ENCODE measurements at places on chromosomes 12 and 14.

DNA sequence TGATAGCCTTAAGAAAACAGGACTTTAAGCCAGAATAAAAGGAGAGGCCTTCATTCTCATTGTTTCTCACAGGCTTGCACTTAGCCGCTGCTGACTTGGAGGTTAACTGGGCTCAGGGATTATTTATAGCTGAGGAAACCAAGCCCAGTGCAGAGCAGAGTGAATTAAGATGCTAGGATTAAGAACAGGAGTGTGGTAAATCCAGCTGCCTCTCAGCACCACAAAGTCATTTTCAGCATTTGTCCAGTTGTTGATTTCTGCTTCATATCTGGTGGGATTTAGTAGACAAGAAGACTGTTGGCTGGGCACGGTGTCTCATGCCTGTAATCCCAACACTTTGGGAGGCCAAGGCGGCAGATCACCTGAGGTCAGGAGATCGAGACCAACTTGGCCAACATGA lies 14.3 kb upstream of the KRT73 start:
- DNase-seq = no peak

- no peak for DNase-seq
These were observed 1381.7 kb upstream of the SEL1L start for GRCh38 chr14:82915381-82915780.

DNA sequence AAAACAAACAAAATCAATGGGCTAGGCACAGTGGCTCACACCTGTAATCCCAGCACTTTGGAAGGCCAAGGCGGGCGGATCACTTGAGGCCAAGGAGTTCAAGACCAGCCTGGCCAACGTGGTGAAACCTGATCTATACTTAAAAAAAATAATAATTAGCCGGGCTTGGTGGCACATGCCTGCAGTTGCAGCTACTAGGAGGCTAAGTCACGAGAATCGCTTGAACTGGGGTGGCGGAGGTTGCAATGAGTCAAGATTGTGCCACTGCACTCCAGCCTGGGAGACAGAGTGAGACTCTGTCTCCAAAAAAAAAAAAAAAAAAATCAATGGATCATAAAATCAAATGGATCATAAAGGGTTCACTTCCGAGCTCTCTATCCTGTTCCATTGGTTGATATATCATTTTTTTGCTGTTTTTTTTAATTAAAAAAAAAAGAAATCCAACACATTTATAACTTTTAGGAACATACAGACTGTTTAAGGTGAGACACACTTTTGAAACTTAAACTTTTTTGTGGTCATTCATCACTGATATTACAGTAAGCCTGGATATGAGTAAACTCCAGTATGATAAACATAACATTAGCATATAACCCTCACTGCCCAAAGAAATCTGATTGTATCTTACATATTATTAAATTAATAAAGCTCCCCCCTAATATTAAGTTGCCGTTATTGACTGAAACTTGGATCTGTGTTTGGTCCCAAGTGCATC lies 22.1 kb downstream of the MOK start:
- DNase-seq = no peak

- no peak for DNase-seq
These were observed 95.2 kb downstream of the KCNA5 start for GRCh38 chr12:5138845-5139244.

GRCh38 chr14:75702122-75702521 lies 41.1 kb downstream of the TTLL5 start:
- no peak for DNase-seq

- DNase-seq = no peak
These were observed 248.5 kb upstream of the FBXO33 start for GRCh38 chr14:39680777-39681176.

DNA sequence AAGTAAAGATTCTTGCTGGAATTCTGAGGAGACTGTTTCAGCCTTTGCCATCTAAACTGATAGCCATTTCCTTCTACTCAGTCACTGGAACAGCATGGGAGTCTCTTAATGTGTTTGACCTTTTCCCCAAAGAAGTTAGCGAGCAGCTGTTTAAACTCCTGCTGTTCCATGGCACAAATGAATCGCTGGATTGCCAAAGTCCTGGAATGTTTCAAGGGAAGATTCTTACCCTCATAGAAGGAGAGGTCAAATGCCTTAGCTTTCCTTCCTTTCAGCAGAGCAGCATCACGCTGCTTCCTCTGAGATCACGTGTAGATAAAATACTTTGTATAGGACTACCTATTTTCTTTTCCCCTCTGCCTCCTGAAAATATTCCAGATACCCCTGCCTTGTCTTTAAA lies 10.5 kb upstream of the NR2C1 start:
- DNase-seq = no peak

GRCh38 chr12:26699237-26699636 lies 133.8 kb downstream of the ITPR2 start:
- DNase-seq = no peak

GRCh38 chr14:71625175-71625574 lies 307.1 kb upstream of the RGS6 start:
- DNase-seq = no peak

DNA sequence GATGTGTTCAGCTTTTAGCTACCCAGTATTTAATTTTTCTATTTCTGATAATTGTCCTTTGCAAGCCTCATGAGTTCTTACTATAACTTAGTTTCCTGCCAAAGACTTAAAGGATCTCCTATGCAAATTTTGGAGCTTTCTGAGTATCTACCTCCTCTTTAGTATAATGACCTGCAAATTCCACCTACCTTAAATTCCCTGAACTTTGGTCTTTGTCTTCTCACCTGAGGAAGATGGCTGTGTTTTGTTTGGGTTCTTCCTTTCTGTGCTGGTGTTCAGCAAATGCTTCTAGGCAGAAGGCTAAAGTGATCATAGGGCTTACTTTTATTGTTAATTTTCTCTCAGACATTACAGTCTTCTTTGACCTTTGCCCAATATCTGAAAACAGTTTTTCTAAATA lies 142.8 kb downstream of the FUT8 start:
- DNase-seq = no peak

DNA sequence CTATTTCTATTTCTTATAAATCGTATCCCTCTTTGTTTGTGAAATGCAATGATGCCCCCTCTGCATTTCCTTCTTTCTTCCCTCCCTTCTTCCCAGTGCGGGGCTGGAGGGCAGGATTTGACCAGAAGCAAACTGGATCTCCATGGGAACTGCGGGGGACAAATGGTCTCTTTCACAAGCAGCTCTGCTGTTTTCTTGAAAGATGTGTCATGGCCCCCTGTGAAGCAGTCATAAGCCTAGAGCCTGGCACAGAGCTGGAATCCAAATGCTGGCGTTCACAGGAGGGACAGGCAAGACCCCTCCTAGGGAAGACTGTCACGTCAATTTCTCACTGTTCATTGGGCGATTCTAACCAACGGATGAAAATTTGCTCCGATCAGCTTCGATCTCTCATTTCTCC lies 203.5 kb upstream of the NOS1 start:
- DNase-seq = no peak

- DNase-seq = no peak
These were observed 38.0 kb upstream of the EIF5 start for GRCh38 chr14:103296007-103296406.

GRCh38 chr12:89386138-89386537 lies 33.8 kb upstream of the DUSP6 start:
- DNase-seq = no peak

DNA sequence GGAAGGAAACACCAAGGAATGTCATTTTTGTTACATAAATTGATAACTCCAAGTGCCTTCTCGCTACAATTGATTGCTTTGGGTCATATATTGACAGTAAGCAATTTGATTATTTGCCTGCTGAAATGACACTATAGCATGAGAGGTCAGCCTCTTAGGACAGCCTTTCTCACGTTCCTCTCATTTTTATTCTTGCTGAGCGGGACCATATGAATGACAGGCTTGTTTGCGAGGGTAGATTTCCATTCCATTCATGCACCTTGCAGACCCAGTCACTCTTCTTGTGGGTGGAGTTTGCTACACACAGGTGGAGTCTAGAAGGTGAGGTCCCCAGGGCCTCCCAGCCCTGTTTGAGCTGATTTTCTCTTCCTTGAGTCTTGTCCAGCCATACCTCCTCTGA lies 27.3 kb downstream of the DAAM1 start:
- DNase-seq = no peak

GRCh38 chr14:77660754-77661153 lies 44.3 kb upstream of the SPTLC2 start:
- no peak for DNase-seq

DNA sequence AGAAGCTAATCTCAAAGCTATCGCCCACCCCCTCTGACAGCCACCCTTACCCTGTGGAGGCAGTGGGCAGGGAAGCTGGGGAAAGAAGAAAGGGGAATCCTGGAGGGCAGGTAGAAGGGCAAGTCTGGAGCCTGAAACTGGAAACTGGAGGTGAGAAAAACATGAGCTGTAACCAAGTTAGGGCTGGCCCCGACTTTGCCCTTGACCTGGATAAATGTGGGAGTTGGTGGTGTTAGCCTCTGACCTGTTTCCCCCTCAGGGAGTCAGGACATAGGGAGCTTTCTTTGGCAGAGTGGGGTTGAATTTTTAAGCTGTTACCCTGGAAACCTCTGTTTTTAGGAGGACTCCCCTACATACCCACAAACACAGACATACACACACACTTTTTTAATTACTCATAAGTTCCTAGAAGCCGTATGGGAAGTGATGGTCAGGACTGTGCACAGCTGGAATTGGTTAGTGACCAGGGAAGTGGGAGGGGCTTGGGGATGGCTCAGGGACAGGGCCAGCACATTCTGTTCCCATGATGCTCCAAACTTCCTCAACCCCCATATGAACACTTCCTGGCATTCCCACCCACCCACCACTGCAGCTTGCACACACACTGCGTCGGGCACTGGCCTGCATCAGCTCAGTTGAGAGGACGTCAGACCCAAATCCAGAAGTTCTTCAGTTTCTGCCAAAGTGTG lies 5.0 kb upstream of the MMP19 start:
- DNase-seq = no peak

- DNase-seq = no peak
These were observed 128.3 kb downstream of the AACS start for GRCh38 chr12:125193376-125194152.

DNA sequence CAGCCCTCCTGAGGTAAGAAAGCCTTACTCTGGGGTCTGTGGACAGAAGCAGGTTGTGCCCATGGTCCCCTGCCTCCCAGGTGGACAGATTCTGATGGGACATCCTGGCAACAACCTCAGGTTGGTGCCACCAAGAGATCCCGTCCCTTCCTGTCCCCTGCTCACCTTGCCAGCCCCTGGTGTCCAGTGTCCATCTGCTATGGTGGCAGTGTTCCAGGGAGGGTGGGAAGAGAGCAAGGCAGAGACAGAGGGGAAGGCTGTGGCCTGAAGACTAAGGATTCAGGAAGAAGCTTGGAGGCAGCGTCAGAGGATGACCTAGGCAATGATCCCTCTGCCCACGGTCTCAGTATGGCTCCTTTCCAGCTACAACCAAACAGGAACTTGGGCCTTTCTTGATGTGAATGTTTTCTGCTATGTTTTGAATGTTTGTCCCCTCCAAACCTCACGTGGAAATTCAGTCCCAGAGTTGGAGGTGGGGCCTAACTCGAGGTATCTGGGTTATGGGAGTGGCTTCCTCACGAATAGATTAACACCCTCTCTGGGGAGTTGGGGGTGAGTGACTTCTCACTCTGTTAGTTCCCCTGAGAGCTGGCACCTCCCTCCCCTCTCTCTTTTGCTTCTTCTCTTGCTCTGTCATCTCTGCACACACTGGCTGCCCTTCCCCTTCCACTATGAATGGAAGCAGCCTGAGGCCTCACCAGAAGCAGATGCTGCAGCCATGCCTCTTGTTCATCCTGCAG lies 26.9 kb downstream of the IQSEC3 start:
- DNase-seq = no peak

DNA sequence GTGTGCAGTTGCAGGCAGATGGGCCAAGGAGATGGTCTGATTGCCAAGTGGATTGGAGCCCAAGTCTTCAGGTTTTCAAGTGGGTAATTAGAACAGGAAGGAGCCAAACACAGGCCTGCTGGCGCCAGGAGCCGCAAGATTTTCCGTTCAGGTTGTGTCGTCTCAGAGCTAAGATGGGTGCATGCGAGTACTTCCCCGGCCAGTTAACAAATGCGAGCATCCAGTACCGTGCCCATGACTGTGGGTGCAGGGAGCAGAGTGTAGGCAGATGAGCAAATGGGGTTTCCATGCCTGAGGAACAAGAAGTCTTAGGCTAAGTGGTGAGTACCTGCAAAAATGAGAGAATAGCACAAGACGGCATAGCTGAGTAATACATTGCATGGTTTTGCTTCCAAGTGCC lies 90.5 kb downstream of the CHST11 start:
- no peak for DNase-seq

GRCh38 chr12:127780881-127781280 lies 486.1 kb upstream of the TMEM132C start:
- DNase-seq = no peak

DNA sequence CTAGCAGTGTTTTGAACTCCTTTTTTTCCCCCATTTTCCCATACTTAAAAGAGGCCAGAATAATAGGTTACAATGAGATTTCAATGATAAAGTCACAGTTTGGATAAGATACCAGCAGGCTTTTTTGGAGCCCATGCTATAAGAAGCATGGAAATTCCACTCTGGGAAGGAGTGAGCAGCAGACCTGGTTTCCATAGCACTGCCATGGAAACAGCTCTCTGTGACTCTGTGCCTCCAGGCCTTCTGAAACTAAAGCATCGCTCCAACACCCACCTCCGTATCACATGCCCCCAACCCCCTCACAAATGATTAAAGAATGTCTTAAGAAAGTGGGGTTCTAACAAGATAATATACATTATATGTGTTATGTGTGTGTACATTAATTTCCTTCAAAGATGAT lies 165.0 kb downstream of the GRIN2B start:
- DNase-seq = no peak

DNA sequence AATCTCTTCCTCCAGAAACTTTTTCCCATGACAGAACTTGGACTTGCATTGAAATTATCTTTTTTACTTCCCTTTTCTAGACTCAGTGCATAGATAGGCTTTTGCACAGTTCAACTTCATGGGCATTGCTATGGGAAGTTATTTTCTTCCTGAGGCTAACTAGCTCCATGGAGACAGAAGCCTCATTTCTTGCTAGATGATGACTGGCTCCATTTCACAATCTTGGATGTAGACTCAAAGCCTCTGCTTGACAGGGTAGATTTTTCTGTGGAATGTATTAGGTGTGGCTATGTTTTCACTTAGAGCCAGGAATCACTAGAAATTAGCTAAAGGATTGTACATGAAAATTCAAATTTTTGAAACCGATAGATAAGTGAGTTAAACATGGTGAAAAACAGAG lies 884.1 kb upstream of the MGAT4C start:
- DNase-seq = no peak

GRCh38 chr14:93804654-93805053 lies 16.4 kb upstream of the PRIMA1 start:
- no peak for DNase-seq

- DNase-seq = no peak
These were observed 98.8 kb upstream of the CCDC175 start for GRCh38 chr14:59675394-59675793.

- DNase-seq = no peak
These were observed 9.7 kb downstream of the SLC25A47 start for GRCh38 chr14:100332797-100333196.

DNA sequence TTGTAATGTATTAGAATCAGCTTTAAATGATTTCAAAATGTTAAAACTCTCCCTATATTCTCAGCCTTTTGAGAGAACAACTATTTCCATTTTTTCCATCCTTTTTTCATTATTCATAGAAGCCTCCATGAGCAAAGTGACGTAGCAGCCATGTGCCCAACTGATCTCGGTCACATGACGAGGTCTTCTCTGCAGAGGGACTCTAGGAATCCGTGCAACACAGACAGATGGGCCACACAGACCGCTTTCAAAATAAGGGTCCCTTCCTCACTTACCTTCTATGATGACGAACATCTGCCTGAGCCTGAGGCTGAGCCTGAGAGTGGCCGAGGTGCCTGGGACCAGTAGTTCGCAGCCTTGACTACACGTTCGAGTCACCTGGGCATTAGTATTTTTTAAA lies 293.8 kb downstream of the FOXN3 start:
- DNase-seq = no peak
